Caudate nucleus (tissue), 63 donors: ENCODE measurements at places on chromosomes 7 and 10.

GRCh38 chr10:91771907-91772306 is 26.3 kb upstream of the TNKS2 start:
- no peak for DNase-seq

DNA sequence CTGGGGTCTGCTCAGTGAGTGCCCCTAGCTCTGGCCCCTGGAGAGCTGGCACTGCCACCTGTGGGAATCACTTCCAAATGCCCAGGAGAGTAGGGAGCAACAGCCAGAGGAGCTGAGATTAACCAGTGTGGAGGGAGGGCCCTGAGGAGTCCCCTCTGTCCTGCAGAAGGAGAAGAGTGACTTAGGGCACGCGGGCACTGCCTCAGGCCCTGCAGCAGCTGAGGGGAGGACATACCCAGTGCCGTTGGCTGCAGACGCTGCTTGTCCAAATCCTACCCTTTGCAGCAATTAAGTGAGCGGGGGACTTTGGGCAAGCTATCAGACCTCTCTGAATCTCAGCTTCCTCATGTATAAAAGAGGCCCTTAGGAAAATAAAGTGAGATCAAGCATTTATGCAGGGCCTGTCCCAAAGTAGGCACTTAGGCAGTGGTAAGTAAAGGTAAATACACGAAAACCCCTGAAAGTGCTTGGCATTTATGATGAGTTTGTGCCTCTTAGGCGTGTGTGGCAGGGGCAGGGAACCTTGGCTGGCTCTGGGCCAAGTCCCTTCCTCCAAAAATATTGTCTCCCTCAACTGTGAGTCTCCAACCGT is 16.9 kb downstream of the PRF1 start:
- no peak for DNase-seq

- DNase-seq, result no peak
Observed at GRCh38 chr10:123996302-123996701, 97.1 kb downstream of the CHST15 start.

GRCh38 chr10:52774600-52775106 is 2.1 kb upstream of the MBL2 start:
- no peak for DNase-seq

GRCh38 chr7:26865094-26865388 is 651 bp upstream of the SKAP2 start:
- DNase-seq, result no peak
